ENCODE measurements at places on chromosomes 1 and 21. TPM values are rescaled to one million over a fixed set of nuclear protein-coding genes. Genes with fewer than 3 reads are reported as not detected.

- no peak for DNase-seq
Measured at GRCh38 chr21:27372381-27372780, 405.5 kb upstream of the ADAMTS5 start.

DNA sequence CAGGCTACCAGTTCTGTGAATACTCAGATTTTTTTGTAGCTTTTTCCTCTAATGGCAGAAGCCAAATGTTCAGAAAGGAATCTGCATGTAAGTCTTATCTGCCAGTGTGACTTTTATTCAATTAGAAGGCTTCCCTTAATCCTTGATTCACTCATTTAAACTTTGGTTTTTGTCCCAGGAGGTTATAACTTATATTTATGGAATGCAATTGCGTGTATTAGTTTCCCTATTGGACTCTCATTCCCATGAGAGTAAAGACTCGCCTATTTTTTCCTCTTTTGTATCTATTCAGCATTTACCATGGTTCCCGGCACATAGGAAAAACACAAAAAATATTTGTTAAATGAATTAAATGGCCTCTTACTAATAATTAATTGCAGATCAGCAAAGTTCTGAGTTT, 3.5 kb downstream of the NTMT2 start:
- no peak for DNase-seq

- no peak for DNase-seq
Measured at GRCh38 chr1:102732927-102733326, 375.4 kb downstream of the COL11A1 start.

GRCh38 chr1:34013958-34014737, 150.3 kb downstream of the HMGB4 start:
- no peak for DNase-seq

- no peak for DNase-seq
Measured at GRCh38 chr1:228149406-228150119, at the start of gene GJC2. TSS of gene GJC2 (plus strand) at chr1:228149930. CDS start at chr1:228157759, 7,829 bp downstream.

- DNase-seq, result no peak
Measured at GRCh38 chr1:180881806-180882509, 30.7 kb upstream of the KIAA1614 start.

DNA sequence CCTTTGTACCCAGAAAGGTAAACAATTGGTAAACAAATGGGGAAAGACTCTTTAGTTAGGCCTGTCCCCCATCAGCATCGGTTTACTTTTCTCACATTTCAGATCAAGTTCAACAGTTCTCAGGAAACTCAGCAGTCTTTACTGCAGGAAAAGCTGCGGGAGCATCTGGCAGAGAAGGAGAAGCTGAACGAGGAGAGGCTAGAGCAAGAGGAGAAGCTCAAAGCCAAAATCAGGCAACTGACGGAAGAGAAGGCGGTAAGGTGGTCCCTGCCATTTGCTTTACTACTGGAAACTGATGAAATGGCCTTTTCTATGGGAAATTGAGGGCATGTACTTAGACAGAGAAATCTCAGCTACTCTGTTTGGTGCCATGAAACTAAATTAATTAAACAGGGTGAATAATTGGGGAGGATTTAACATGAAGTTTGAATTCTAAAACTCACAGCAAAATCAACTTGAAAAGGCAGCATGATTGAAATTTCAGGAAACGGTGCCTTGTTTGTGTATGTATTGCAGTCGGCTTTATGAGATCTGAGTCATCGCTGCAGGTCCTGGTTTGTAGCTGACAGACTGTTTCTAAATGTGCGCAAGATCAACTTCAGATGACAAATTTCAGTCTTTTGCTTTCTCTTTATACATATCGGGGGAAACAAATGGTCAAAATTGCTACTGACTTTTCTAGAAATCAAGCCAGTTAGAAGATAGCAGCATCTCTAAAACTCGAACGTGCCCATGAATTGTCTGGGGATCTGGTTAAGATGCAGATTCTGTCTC, 67.9 kb upstream of the EFHD2 start:
- no peak for DNase-seq

- DNase-seq, result peak; percentile 27
Measured at GRCh38 chr1:201450721-201451291, 18.2 kb downstream of the PHLDA3 start.

DNA sequence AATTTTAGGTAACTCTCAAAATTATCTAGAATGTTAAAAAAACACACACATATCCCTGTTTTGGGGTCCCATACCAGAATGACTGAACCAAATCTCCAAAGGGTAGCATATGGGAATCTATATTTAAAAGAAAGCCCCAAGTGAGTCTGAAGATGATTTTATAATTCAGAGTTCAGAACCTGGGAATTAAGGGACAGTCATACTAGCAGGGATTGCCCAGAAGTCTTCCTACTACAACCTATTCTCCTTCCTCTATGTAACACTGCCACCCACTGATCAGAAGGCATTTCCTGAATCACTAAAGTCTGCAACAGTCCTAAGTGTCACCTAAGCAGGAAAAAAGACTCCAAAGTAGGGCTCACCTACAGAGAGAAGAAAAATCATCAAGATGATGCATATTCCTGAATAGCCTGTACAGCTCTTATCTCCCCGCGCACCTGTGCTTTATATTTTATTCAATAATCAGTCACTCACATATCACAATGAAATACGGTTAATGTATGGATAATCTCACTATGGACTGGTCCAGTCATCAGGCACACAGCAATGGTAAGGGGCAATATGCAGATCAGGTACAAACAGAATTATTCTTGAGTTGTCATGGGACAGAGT, 4.9 kb downstream of the RGS1 start:
- no peak for DNase-seq

DNA sequence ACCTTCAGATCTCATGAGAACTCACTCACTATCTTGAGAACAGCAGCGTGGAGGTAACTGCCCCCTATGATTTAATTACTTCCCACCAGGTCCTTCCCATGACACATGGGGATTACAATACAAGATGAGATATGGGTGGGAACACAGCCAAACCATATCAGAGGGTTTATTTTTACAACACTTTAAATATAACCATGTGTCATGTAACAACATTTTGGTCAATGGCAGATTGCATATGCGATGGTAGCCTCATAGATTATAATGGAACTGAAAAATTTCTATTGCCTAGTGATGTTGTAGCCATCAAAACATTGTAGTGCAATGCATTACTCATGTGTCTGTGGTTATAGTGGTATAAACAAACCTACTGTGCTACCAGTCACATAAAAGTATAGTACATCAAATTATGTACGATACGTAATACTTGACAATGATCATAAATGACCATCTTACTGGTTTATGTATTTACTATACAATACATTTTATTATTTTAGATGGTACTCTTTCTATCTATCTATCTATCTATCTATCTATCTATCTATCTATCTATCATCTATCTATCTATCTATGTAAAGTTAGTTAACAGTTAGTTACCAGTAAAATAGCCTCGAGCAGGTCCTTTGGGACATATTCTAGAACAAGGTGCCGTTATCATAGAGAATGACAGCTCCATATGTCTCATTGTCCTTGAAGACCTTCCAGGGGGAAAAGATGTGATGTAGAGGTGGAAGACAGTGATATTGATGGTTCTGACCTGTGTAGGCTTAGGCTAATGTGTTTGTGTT, 12.6 kb upstream of the S100B start:
- DNase-seq, result no peak

DNA sequence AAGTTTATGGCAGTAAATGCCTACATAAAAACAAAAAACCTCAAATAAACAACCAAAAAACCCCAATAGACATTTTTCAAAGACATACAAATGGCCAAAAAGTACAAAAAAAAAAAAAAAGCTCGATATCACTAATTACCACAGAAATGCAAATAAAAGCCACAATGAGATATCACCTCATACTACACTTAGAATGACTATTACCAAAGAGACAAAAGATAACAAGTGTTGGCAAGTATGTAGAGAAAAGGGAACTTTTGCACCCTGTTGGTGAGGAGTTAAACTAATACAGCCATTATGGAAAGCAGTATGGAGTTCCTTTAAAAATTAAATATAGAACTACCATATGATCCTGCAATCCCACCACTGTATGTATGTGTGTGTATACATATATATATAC, 21.1 kb downstream of the SLC25A24 start:
- DNase-seq, result no peak

DNA sequence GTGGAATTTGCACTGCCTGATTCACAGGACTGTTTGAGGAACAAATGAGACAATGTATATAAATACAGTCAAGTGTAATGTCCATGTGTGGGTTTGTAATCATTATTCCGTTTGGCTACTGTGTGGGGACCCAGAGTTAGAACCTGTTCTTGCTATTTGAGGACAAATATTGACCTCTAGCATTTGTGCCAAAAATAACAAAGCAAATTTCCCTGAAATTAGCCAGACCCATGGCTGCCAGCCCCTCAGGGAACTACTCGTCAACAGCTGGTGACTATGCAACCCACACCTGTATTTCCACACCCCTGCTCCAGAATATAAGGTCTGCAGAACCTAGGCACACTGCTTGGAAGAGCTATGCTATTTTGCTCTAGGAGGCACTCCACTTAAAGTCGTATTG, 70.7 kb downstream of the KCNJ6 start:
- DNase-seq, result no peak

Gene NR1I3
- total RNA-seq, result not detected

Gene FTCD
- 0.56 TPM for total RNA-seq

Gene SYTL1
- 26.3 TPM for total RNA-seq

All from activated T-helper 1 cell treated with anti-CD3 and anti-CD28 coated beads, Interleukin-12 subunit alpha, Interleukin-12 subunit beta, Interleukin-2, Interleukin-4 antibody, amounts not matched to agents 30 ng/mL and 10 ng/mL and 1 ng/mL, durations not matched to agents 14 hours and 24 hours and 36 hours (primary cell).